ENCODE measurements at places on chromosomes 4 and X. TPM values are rescaled to one million over a fixed set of nuclear protein-coding genes. Genes with fewer than 3 reads are reported as not detected.

The CITED1 gene
- 0.25 TPM for total RNA-seq

The TKTL2 gene
- total RNA-seq = not detected

The AKAP14 gene
- not detected for total RNA-seq

The HPSE gene
- total RNA-seq = 11.4 TPM

The CT45A2 gene
- total RNA-seq = not detected

The DGKK gene
- total RNA-seq = not detected

The USP11 gene
- total RNA-seq = 19.2 TPM

The ADH4 gene
- total RNA-seq = not detected

The CT55 gene
- total RNA-seq = not detected

The CCNG2 gene
- total RNA-seq = 25.7 TPM

The MAGEE1 gene
- total RNA-seq = 3.8 TPM

The GAGE1 gene
- not detected for total RNA-seq

The DNAAF6 gene
- not detected for total RNA-seq

The COX7B2 gene
- not detected for total RNA-seq

The HELT gene
- total RNA-seq = not detected

The ATP11C gene
- total RNA-seq = 15.0 TPM

The SRPK3 gene
- not detected for total RNA-seq

The PGAM4 gene
- 0.55 TPM for total RNA-seq

The GPR82 gene
- total RNA-seq = 0.05 TPM

The VCX3B gene
- not detected for total RNA-seq

The PAGE2 gene
- total RNA-seq = not detected

The NAP1L3 gene
- 2.2 TPM for total RNA-seq

The BCAP31 gene
- total RNA-seq = 78.0 TPM

The PCDH7 gene
- total RNA-seq = not detected

The AFP gene
- not detected for total RNA-seq

The CXCL6 gene
- total RNA-seq = not detected

The NWD2 gene
- total RNA-seq = not detected

The TMSB15B gene
- total RNA-seq = 7.3 TPM
